ENCODE measurements at places on chromosomes 13 and 19.

- DNase-seq: no peak
Observed at GRCh38 chr13:50645092-50645491, 198.4 kb downstream of the DLEU7 start.

DNA sequence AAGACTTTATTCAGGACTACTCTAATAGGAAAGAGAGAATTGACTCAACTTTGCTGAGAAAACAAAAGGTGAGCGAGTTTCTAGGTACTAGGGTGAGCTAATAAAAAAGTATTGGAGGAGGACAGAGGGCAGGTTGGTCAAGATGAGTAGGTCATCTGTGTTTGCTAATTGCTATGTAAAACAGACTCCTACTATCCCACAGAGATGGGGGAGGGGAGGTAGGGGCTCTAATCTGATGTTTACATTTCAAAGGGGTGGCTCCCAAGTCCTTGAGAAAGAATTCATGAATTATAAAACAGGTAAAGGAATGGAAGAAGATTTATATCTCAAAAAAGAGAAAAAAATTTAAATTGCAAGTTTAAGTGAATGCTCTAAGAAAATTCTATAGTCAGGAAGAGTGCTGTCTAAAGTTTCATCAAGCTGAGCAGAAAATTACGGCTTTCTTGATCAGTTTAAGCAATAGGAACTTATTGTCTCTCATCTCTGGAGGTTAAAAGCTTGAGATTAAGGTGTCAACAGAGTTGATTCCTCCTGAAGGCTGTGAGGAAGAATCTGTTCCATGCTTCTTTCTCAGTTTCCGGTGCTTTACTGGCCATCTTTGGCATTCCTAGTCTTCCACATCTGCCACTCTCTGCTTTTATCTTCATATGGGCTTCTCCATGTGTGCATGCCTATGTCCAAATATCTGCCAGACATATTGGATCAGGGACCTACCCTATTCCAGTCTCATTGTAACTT, 790.3 kb downstream of the SLITRK5 start:
- DNase-seq: no peak

DNA sequence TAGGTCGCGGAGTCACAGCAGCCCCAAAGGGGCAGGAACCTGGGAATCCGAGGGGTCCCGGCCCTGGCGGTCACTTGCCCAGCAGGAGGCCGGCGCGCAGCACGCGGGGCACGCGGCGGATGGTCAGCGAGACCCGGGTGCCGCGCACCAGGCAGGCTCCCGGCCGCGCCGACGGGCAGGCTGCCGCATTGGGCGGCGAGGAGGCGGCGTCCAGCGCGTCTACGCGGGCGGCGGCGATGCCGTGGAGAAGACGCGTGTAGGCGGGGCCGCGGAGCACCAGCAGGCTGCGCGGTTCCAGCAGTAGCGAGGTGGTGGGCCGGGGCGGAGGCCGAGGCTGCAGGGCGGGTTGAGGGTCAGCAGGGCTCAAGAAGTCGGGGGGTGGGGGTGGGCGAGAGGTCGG, 607 bp upstream of the SYNE4 start:
- DNase-seq: peak; percentile 52

DNA sequence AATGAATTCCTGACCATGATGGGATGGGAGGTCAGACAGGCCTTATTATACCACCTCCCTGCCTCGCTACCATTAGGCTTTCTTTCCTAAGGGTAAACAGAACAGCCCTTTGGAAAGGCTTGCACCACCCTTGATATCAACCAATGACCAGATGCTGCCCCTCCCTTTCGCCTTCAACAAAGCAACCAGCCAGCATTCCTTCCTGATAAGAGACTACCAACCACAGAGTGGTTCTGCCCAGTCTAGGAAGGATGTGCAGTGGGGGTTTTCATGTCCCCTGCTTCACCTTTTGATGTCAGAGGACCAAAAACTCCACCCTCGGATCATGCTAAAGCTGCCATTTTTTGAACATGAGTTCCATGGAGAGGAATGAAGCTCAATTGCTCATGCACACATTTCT, 21.7 kb downstream of the TEX30 start:
- DNase-seq: no peak

GRCh38 chr13:92734068-92734467, 492.5 kb upstream of the GPC6 start:
- DNase-seq: no peak

DNA sequence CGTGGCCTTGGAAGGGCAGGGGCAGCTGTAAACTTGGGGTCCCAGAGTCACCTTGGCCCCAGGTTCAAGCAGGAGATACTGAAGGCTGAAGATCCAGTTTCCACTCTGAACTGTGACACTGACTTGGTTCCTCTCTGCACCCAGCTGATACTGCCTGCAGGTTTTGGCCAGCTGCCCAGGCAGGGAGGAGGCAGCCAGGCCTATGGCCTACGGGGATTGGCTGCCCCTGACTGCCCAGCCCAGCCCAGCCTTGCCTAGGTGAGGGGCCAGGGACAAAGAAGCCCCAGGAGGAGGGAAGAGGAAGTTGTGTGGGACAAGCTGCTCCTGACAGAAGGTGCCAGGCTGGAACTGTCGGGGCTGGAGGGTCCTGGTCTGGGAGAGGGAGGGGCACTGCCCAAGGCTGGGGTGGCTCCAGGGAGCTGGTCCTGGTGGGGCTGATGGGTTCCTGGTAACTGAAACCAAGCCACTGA, 51.7 kb upstream of the CYP4F8 start:
- peak; percentile 66 for DNase-seq

DNA sequence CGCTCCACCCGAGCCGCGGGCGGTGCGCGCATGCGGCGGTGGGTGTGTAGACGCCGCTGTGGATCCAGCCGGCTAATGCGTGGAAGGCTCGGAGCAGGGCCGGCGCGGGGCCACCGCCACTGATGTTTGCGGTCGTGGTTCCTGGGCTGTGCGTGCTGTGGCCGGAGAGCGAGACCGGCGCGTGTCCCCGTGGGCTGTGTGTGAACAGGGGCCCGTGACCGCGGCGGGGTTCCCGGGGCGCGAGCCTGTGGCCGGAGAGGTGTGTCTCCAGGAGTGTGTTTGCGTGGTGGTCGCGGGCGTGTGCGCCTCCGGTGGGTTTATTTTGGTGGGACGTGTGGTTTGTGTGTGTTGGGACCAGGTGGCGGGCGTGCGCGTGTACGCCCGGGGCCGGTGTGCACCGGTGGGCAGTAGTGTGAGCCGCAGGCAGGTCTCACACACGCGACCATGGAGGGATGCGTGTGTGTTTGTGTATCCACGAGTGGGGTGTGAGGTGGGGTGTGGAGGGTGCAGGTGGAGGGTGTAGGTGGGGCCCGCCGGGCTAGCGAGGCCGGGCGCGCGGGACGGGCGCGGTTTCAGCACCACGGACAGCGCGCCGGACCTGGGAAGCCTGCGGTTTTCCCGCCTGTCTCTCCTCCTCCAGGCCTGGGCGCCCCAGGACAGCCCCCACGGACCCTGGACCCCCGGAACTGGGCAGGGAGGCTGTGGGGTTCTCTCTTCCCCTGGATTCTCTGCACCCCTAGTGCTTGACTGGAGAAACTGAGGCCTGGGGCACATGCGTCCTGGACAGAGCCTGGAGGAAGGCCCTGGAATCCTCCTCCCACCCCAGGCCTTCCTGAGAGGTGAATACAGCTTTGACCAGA, 1.6 kb downstream of the HCN2 start:
- peak; percentile 66 for DNase-seq

- DNase-seq: no peak
Observed at GRCh38 chr19:11254666-11255065, 7.7 kb downstream of the DOCK6 start.

- no peak for DNase-seq
Observed at GRCh38 chr19:16920816-16921529, 32.2 kb downstream of the F2RL3 start.
